EH (cell line): ENCODE measurements at places on chromosomes 3 and 15.

- no peak for DNase-seq
Observed at GRCh38 chr3:127860211-127860696, 37.9 kb upstream of the MGLL start.

- DNase-seq = no peak
Observed at GRCh38 chr3:102827386-102827785, 392.6 kb downstream of the ZPLD1 start.

DNA sequence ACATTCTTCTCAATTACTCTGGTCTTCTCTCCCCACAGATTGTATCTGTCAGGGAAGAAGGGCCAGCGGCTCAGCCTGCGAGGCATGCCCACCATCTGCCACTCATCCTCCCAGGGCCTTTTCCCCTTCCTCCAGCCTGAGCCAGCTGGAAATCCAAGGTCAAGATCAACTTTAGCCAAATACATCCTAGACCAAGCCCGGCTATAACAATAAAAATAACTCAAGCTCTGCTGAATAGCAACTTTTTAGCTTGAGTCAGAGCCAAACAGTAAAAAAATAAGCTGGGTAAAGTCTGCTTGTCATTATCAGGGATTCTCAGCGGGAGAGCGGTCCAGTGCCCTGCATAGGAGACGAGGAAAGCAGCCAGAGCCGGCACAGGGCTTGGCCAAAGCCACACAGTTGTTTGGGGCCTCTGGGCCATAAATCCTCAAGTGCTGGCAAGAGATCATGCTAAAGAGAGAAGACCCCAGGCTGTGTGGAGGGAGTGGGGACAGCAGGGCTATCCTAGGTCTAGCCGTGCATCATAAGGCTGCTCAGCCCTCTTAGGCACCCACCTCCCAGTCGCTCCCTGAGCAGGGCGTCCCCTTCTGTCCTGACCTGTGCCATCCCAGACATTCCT is 76.2 kb upstream of the HERC1 start:
- DNase-seq = peak; percentile 94

- no peak for DNase-seq
Observed at GRCh38 chr15:69661871-69662644, 209.4 kb downstream of the RPLP1 start.

DNA sequence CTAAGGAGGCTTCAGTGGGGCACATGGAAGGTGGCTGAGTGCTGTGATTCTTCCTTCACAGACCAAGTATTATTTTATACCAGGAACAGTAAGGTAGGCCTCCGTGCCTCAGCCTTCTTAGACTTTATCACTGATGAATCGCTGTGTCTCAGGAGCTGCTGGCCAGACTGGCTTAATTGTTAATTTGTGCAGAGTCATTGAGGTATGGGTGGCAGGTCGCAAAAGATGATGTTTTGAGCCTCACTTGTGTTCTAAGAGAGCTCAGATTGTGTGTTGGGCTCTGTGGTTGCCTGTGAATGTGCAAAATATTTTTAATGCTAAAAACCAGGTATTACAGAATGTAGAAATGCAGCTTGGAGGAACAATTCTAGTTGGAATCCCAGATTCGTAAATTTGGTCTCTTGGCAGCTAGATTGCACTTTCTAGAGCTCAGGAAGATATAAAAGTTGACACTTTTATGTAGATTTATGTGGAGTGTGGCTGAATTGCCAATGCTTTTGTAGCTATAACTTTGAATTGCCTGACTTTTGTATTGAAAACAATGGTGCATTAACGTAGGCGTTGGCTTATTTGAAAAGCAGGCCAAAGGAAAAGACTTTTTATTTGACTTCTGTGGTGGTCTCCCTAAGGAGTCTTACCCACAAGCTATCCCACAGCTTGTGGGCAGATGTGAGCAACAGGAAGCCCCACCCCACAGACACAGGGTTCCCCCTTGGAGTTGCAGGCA is 53.4 kb downstream of the LARS2 start:
- DNase-seq = peak; percentile 36

DNA sequence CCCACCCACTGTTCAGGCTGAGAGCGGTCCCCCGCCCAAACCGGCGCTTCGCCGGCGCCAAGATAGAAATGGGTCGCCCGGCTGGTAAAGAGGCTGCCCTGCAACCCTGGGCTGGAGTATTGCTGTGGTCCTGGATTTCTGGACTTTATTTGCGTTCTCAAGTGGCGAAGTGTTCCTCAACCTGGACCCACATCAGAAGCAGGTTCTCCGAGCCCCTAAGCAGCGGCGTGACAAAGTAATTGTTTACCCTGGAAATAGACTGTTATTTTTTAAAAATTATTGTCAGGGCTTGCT is 481 bp upstream of the DYNC1LI1 start:
- DNase-seq = no peak

DNA sequence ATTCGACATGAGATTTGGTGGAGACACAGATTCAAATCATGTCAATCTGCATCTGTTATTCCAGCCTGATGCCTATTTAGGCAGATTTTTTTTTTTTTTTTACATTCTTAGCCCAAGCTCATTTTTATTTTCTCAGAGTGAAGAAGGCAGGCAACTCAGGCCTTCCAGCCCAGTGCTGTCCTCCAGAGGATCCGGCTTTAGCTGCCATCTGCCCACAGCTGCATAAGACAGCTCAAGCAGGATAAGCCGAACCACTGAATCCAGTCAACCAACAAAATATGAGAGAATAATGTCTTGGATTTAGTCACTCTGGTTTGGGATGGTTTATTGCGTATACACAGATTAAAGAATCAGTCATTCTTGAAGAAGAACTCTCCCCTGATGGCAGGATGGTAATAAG is 19.9 kb upstream of the COLQ start:
- DNase-seq = no peak

GRCh38 chr3:175655351-175655750 is 796.2 kb downstream of the NAALADL2 start:
- DNase-seq = peak; percentile 17

GRCh38 chr15:60969658-60970057 is 259.4 kb downstream of the RORA start:
- DNase-seq = no peak

- DNase-seq = no peak
Observed at GRCh38 chr15:67124911-67125588, 59.6 kb downstream of the SMAD3 start.

DNA sequence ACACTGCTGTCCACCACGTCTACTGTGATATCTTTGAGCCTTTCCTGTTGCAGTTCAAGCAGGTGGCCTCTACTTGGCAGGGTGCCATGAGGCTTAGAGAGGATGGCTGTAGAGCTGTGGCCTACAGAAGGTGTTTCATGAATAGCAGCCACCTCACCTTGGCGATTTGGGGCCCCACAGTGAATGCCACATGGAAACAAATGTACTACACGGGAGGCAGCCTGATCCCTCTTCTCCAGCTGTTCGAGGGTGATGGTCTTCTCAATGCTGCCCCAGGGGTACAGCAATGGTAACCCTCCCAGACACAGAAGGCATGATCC is 70.7 kb downstream of the FAM43A start:
- no peak for DNase-seq

DNA sequence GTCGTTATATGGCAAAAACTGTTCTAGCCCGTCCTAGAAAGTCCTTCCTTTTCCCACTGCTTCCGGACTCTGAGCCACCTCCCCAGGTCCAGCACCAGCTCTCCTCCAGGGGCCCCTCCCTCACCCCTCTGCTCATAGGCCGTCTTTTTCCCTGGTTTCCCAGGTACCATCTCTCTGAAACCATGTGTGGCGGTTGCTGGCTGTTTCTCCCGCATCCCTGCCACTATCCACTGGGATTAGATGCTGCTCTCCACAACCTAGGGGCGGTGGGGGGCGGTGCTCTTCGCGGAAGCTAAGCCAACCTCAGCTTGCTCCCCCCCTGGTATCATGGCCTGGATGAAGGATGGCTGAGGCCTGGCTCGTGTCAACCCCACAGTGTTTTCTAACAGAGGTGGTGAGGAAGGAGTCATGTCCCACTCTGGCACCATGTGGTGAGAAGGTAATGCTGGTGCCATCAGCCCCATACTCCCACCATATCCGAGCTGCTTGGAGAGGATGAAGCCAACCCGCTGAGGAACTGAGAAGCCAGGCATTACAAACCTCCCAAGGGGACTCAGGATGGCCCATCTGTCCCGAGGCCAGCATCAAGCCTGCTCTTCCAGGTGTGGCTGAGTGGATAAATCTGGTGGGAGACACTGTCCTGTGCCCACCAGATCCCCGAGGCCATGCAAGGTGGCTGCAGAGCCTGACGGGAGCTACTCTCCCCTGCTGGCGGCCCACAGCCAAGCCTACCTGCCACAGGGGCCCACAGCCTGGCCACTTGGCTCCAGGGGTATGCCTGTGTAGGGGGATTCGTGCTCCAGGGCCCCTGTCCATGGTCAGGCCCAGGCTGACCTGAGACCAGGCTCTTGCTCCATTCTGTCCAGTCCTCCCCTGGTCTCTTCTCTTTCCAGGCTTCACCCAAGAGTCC is 27.9 kb upstream of the SLC41A3 start:
- DNase-seq = no peak

- peak; percentile 96 for DNase-seq
Observed at GRCh38 chr3:15269091-15269989, 63.0 kb downstream of the SH3BP5 start.

DNA sequence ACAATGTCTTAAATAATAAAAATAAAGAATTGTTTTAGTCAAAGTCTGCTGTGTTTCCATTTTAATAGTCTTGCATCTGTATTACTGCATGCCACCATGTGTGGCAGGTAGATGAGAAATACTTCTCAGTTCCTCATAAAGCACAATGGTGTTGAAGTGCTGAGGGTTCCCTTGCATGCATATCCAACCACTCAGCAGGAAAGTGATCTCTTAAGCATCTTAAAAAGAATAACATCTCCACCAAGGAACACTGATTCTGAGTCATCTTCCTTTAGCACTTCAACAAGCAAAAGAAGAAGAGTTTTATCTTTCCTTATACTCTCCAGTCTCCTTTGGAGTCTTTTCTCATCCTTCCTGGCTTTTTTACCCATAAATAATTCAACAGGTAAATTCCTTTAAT is 602.0 kb downstream of the TBL1XR1 start:
- peak; percentile 59 for DNase-seq

GRCh38 chr3:52289338-52289746 is 1.7 kb downstream of the GLYCTK start:
- DNase-seq = no peak

GRCh38 chr3:147311716-147312115 is 94.6 kb downstream of the ZIC4 start:
- no peak for DNase-seq

DNA sequence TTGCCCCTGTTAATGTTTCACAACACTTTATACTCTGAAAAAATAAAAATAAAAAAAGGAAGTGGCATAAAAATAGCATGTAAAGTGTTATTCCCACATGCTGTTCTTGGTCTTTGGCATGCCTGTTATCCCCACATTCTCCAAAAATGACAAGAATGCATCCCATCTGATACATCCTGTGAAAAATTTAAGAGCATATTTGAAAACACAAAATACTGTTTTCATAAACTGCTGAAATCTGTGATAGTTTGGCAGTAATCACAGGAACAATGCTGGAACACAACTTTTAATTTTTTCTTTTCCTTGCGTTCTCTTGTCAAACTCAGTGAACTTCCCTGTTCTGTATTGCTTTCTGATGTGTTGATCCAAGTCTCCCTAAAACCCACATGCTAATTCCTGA is 288.8 kb downstream of the ROBO2 start:
- peak; percentile 75 for DNase-seq
